ENCODE measurements at places on chromosomes 3 and 15. TPM values are rescaled to one million over a fixed set of nuclear protein-coding genes. Genes with fewer than 3 reads are reported as not detected.

The CDHR4 gene
- not detected for total RNA-seq

- H3K27me3 ChIP-seq = no peaks in the 10 kb centered on the region
- no peak overlapping the region for H3K4me3 ChIP-seq
- no peak overlapping the region for H3K27ac ChIP-seq
These were observed 3.7 kb downstream of the SEC22C start for GRCh38 chr3:42578054-42578453.

- no peaks in the 10 kb centered on the region for H3K27me3 ChIP-seq
- no peak overlapping the region for H3K4me3 ChIP-seq
- peak overlapping the region; percentile 16 for H3K27ac ChIP-seq
- H3K4me1 ChIP-seq = peaks cover 21% of the 10 kb centered on the region
- no peak for DNase-seq
These were observed 32.5 kb downstream of the HRH1 start for GRCh38 chr3:11186771-11187191.

- no peaks in the 10 kb centered on the region for H3K36me3 ChIP-seq
- peaks cover 9% of the 10 kb centered on the region for H3K4me1 ChIP-seq
- no peak for DNase-seq
- H3K27me3 ChIP-seq = no peaks in the 10 kb centered on the region
- no peak overlapping the region for H3K27ac ChIP-seq
These were observed 6.0 kb upstream of the CEMIP start for GRCh38 chr15:80773122-80773551.

DNA sequence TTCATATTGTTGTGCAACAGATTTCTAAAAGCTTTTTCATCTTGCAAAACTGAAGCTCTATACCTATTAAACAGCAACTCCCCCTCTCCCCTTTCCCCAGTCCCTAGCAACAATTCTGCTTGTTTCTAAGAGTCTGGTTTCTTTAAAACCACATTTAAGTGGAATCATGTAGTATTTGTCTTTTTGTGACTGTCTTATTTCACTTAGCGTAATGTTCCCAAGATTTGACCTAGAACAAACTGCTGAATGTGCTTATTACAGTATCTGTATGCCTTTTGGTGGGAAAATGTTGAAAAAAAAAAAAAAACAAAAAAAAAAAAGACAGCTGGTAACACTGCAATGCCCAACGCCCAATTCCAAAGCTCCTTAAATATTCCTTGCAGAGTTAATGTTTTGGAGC, 19.5 kb upstream of the SPESP1 start:
- H3K4me1 ChIP-seq = no peaks in the 10 kb centered on the region
- H3K27ac ChIP-seq = no peak overlapping the region
- no peak for DNase-seq
- no peak overlapping the region for H3K4me3 ChIP-seq
- no peaks in the 10 kb centered on the region for H3K36me3 ChIP-seq

GRCh38 chr15:89652131-89652530, 3.1 kb downstream of the KIF7 start:
- H3K4me3 ChIP-seq = no peak overlapping the region
- no peaks in the 10 kb centered on the region for H3K36me3 ChIP-seq
- no peak for DNase-seq
- peaks cover 3% of the 10 kb centered on the region for H3K27me3 ChIP-seq
- no peak overlapping the region for H3K27ac ChIP-seq

- H3K4me1 ChIP-seq = no peaks in the 10 kb centered on the region
- H3K36me3 ChIP-seq = peaks cover 3% of the 10 kb centered on the region
- no peak overlapping the region for H3K4me3 ChIP-seq
These were observed 21.9 kb downstream of the CDV3 start for GRCh38 chr3:133595341-133595740.

DNA sequence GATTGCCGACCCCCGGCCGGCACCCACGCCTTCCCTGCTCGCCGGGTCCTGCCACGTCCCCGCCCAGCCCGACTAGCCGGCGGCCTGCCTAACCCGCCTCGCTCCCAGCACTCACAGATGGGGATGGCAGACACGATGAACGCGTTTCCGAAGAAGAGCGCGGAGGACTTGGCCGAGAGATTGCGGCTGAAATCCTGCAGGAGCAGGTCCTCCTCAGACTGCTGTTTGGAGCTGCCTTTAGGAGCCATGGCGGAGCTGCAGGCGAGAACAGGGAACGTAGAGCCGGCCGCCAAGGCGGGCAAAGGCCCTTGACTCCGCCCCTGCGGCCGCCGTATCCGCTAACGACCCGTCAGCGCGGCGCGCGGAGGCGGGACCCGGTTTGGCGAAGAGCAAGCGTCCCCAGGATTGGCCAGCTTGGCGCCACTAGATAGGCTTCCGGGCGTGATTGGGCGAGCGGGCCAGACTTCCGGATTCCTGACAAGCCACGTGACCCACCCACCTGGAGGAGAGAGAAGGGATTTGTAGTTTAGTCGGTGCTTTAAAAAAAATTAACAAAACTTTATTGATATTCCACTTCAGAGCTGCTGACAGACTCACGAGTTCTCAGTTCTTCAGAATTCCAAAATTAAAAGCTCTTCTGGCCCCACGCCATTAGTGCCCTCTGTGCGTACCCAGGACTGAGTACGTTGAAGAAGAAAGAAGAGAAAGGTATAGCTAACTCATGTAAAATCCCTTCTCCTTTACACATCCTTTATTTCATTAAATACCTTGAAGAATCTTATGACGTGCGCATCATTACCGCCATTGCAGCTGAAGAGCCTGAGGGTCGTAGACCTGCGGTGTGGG, at the start of gene SSR3:
TSS of gene SSR3 (minus strand) at position 276 of the 846 bp plus-strand sequence. CDS start at position 248, 28 bp downstream.
- H3K4me3 ChIP-seq = peak within 1 kb of the TSS; percentile 84
- peak within 1 kb of the TSS; percentile 88 for H3K27ac ChIP-seq
- peak; percentile 99 for DNase-seq
- H3K36me3 ChIP-seq = no peaks in the 10 kb centered on the region

The ZBED2 gene
- not detected for total RNA-seq

DNA sequence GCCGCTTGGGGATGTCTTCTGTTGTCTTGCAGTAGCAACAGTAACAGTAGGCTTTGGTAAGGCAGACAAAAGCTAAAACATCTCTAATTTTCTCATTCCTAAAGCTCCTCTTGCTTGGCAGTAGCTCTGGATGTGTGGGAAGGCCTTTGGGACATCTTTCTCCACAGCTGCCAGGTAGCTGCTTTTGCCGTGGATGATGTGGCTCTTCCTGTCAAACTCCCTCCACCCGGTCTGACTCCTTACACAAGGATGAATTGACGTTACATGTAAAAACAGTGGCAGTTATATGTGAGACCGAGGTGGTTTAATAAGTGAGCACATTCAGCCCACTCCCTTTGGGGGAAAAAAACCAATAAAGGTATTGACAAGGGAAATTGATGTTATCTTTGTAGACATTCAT, 309.1 kb downstream of the TUSC7 start:
- H3K27me3 ChIP-seq = no peaks in the 10 kb centered on the region
- H3K4me3 ChIP-seq = no peak overlapping the region
- DNase-seq = no peak

GRCh38 chr3:129387487-129387886, 40.9 kb downstream of the EFCAB12 start:
- DNase-seq = no peak
- no peaks in the 10 kb centered on the region for H3K36me3 ChIP-seq
- no peaks in the 10 kb centered on the region for H3K4me1 ChIP-seq
- no peak overlapping the region for H3K27ac ChIP-seq
- no peaks in the 10 kb centered on the region for H3K27me3 ChIP-seq

DNA sequence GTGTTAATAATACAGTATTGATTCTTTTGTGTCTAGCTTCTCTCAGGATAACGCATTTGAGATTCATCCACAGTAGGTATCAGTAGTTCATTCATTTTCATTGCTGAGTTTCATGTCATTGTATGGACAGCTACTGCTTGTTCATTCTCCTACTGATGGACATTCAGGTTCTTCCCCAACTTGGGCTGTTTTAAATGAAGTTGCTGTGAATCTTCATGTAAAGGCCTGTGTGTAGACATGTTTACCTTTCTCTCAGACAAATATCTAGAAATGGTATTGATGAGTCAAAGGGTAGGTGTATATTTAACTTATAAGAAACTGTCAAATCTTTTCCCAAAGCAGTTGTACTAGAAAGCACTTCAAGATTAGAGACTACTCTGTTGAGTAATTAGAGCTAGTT, 26.7 kb downstream of the MCF2L2 start:
- H3K4me1 ChIP-seq = no peaks in the 10 kb centered on the region
- no peak overlapping the region for H3K27ac ChIP-seq
- H3K27me3 ChIP-seq = no peaks in the 10 kb centered on the region

DNA sequence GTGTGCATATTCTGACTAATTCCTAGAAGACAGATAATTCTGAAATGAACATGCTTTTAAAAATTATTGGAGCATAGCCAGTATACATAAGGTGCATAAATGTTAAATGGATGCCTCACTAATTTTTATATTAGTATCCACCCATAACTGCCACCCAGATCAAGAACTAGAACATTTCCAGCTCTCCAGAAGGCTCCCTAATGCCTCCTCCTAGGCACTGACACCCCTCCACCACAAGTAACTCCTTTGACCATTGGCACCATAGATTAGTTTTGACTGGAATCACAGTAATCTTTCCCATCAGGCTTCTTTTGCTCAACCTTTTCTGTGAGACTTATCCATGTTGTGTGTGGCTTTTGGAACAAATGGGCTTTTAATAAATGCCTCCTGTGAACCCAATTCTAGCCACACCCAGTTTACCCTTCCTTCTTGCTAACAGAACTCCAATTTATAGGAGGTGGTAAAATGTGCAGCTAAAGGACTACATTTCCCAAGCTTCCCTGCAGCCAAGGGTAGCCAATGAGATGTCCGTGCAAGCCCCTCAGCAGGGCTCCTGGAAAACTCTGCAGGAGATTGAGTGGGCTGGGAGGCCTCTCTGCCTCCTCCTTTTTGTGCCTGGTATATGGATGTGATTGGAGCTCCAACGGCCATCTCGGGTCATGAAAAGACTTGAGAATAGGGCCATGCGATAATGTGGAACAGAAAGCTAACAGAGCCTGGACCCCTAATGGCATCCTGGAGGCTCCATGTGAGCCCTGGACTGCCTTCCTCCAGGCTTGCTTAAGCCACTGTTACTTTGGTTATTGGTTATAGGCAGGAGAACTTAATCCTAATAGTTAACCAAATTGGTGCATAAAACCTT, 322.6 kb upstream of the TLE3 start:
- H3K36me3 ChIP-seq = no peaks in the 10 kb centered on the region
- DNase-seq = no peak
- H3K27me3 ChIP-seq = peaks cover 36% of the 10 kb centered on the region

DNA sequence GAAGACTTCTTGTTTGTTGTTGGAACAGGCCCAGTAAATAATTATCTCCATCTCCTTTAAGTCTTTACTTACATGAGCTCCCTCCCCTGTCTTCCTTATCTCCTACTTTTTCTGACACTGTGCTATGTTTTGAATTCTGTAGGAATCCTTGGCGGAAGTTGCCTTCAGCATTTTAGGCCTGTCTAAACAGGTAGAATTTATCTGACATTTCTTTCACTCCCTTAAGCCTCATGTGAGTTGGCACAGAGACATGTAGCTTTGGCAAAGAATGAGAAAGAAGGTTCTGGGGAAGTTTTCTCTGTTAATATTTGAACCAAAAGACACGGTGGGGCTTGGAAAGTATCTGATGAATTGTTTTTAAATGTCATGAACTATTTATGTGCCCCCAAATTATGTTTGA, 8.1 kb downstream of the MCTP2 start:
- no peaks in the 10 kb centered on the region for H3K4me1 ChIP-seq
- H3K27ac ChIP-seq = no peak overlapping the region
- H3K36me3 ChIP-seq = no peaks in the 10 kb centered on the region

The RBP2 gene
- not detected for total RNA-seq

The FSTL1 gene
- 77.5 TPM for total RNA-seq

- DNase-seq = peak; percentile 21
- no peak overlapping the region for H3K4me3 ChIP-seq
- H3K27me3 ChIP-seq = no peaks in the 10 kb centered on the region
- peaks cover 14% of the 10 kb centered on the region for H3K4me1 ChIP-seq
- no peaks in the 10 kb centered on the region for H3K36me3 ChIP-seq
These were observed 215.6 kb upstream of the RBMS3 start for GRCh38 chr3:29065211-29065785.

DNA sequence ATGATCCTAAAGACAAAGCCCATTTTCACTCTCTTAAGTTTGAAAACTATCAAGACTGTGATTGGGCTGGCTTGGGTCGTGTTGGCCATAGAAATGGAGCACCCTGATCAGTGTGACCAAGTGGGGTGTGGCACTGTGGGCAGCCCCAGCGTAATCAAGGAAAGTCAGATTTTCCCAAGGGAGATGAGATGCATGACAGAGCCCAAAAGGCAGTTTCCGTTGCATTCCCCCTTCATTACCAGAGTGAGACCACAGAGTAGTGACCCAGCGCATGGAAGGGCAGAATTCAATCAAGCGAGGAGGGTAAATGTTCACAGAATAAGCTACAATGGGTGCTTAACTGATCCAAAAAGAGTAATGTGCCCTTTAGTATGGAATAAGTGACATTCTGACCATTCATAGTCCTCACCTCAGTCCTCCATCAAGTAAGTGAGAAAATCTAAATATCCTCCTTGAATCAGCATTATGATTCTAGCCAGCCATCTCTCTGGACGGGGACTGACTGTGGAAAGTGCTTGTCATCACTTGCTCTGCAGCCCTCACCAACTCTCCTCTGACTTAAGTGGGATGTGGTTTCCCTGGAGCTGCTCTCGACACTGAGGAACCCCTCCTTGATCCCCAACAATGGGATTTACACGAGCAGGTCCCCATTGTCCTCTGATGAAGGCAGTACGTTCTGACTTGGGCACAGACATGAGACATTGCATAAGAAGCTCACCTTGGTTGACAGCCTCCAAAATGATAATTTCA, 430.5 kb downstream of the OCA2 start:
- H3K27ac ChIP-seq = no peak overlapping the region
- DNase-seq = no peak
- no peaks in the 10 kb centered on the region for H3K27me3 ChIP-seq
- no peak overlapping the region for H3K4me3 ChIP-seq
- H3K4me1 ChIP-seq = no peaks in the 10 kb centered on the region

DNA sequence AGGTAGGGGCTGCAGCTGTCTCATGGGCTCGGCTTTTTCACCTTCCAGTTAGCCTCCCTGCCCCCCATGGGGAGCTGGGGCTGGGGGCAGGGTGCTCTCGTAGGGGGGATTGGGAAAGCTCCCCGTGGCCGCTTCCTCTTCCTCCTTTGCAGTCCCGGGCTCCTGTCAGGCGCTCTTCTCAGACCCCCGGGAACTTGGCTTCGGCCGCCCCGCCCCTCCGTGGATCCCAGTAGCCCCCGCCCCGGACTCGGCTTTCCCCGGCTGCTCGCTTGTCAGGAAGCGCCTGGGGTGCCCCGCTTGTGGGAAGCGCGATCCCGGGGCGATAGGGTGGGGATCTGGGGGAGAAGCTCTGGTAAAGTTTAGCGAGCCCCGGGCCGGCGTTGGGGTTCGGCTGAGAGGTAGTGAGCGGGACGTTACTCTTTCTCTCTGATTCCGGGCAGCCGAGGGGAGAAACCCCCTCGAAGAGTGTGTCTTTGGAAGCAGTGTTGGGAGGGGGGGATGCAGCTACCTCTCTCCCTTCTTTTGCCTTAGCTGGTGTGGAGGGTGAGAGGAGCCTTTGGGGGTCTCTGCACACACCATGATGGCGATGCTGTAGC, 611 bp downstream of the PIAS1 start:
- H3K27ac ChIP-seq = peak overlapping the region; percentile 96
- H3K36me3 ChIP-seq = no peaks in the 10 kb centered on the region
- no peaks in the 10 kb centered on the region for H3K27me3 ChIP-seq
- H3K4me3 ChIP-seq = peak overlapping the region; percentile 99
- DNase-seq = peak; percentile 47

The TTLL13 gene
- total RNA-seq = not detected

The RARRES1 gene
- 1.4 TPM for total RNA-seq

The PP2D1 gene
- not detected for total RNA-seq

The LRRK1 gene
- total RNA-seq = 1.5 TPM

- no peaks in the 10 kb centered on the region for H3K4me1 ChIP-seq
- no peak overlapping the region for H3K4me3 ChIP-seq
- no peaks in the 10 kb centered on the region for H3K27me3 ChIP-seq
- H3K27ac ChIP-seq = no peak overlapping the region
These were observed 51.5 kb upstream of the CFAP20DC start for GRCh38 chr3:59101231-59101736.

Data from gastrocnemius medialis (tissue), 4 donors.